ENCODE measurements at places on chromosomes 5 and 9.

- DNase-seq, result no peak
Measured at GRCh38 chr9:87034841-87035240, 87.5 kb upstream of the GAS1 start.

- DNase-seq, result no peak
Measured at GRCh38 chr9:34387239-34387638, 10.5 kb upstream of the MYORG start.

DNA sequence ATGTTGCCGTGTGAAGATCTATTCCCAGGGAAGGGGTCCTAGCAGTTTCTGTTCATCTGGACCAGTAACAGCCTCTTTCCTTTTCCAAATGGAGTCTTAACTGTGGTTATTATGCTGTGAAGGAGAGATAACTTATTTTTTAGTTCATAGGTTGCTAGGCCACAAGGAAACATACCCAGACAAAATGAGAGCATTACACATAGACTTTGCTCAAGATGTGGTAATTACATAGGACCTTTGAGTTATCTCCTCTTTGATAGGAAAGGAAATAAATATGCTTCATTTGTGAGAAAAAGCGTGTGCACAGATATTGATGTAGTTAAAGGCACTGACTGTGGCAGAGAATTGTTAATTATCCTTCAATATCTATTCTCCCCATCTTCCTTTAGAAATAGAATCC is 52.5 kb upstream of the SNX2 start:
- no peak for DNase-seq

GRCh38 chr5:28737222-28737621 is 1698.8 kb upstream of the CDH9 start:
- DNase-seq, result no peak

DNA sequence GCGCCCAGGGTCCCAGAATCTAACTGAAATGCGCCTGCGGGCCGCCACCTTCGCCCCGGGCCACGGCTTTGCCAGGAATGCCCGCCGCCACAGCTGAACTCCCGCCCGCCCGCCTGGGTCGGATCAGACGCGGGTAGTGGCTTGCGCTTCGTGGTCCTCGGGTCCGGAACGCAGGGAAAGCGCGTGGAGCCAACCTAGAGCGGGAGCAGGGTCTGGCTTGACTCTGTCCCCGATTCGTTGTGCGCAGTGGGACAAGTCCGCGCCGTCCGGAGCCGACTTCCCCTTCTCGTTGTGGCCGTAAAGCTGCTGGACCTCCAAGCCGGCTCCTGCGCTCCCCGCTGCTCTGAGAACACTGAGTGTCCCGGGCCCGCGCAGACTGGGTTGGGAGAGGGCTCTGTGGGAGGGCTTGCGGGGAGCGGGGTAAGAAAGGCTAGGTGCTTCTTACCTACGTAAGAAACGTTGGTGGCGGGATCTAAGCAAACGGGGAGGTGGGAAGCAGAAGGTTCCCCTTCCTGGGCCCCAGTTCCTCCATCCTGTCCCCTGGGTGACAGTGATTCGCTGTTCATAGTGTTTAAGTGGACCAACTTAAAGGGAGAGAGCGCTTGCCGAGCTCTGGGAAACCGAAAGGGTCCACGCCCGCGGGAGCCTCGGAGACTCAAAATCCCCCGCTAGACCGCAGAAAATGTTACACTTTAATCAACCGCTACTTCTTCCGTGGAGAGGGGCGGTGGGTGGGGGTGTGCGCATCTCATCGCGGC is 4.4 kb upstream of the FOXE1 start:
- DNase-seq, result no peak

- no peak for DNase-seq
Measured at GRCh38 chr5:140202078-140202477, 27.1 kb downstream of the CYSTM1 start.

- no peak for DNase-seq
Measured at GRCh38 chr5:26691486-26691885, 346.9 kb downstream of the CDH9 start.

- no peak for DNase-seq
Measured at GRCh38 chr9:109889456-109889855, 109.5 kb downstream of the PALM2AKAP2 start.

DNA sequence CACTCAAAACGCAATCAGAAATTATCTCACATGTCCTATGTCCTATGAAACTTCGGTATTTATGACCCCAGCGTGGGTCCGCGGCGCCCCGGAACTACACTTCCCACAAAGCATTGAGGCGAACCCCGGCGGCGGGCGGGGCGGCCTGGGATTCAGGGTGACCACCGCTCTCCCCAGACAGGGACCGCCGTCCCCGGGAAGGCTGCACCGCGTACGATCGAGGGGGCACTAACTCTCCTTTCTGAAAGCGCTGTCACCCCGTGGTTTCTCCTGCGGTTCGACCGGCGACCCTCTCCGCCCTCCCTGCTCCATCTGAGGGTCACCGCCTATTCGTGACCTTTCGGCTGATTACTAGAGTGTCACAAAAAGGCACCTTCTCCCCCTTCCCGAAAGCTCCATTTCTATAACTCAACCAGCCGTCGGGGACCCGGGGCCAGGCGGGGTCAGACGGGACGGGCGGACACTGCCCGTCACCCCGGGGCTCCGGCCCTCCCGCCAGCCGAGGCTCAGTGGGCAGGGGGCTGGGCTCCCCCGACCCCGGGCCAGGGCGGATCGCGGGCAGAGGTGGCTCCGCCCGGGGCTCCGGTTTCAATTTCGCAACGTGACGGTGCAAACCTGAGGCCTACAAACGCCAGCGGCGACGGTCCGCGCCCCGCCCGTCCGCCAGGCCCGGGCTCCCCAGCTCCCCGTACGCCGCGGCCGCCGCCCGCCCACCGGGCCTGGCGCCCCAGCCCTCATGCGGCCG is 1.3 kb downstream of the ECPAS start:
- DNase-seq, result peak; percentile 52

GRCh38 chr5:122981846-122982245 is 54.7 kb downstream of the PPIC start:
- no peak for DNase-seq

GRCh38 chr9:27595733-27596132 is 22.5 kb upstream of the C9orf72 start:
- no peak for DNase-seq

GRCh38 chr9:123282362-123283047 is 14.1 kb upstream of the STRBP start:
- no peak for DNase-seq

- no peak for DNase-seq
Measured at GRCh38 chr5:141753971-141754713, 72.1 kb upstream of the ARAP3 start.

DNA sequence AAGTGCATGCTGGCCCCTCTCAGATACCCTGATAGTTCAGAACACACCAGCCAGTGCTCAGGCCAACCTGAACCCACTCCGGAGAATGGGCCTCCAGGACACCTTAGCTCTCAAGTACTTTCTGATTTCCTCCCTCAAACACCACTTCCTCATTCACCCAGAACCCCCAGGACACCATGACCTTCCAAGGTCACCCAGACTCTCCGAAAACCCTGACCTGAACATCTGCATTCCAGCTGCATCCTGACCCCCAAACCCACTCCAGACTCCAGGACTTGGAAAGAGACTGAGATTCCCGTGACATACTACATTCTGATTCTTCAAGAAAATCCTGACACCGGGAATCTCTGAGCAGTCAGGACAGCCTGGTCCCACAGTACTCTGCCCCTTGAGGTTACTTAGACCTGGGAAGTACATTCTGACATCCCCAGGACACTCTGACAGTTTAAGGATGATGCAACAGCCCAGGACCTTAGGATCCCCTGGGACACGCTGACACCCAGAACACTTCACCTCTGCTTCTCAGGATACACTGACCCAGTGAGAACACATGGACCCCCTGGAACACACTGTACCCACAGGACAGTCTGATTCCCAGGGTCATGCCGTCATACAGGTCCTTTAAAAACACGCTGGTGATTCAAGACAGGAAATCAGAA is 747 bp upstream of the PROP1 start:
- DNase-seq, result no peak

- peak; percentile 54 for DNase-seq
Measured at GRCh38 chr5:78829811-78830527, 155.1 kb downstream of the ARSB start.

DNA sequence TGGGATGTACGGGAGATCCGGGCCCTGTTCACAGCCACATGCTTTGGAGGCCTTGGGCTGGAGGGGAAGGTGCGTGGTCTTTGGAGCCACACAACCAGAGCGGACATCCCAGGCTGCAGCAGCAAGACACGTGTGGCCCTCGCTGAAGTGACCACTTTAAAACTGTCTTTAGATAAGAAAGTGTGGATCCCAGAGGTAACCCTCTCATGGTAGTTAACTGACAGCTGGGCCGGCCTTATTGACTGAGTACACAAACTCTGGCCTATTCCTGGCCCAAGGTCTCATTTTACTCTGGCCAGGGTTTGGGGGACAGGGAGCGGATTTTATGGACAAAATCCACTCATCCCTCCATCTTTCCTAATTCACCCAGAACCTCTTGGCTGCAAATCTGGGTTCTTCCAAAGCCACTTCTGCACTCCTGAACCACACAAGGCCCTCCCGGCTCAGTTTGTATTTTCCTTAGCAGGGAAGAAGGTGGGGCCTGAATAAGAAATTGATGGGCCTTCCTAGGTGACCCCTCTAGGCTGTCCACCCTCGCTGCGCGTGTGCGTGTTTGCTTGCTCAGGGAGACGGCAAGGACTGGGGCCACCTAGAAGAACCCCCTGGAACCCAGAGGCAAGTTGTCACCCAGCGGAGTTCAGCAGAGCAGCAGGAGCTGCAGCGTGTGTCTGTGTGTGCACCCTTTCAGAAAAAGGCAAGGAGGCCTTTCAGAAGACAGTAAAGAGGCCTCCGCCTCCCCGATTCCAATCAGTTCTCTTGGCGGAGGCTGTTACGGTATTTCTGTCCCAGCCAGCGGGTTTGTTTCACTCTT is 73.3 kb upstream of the ORM1 start:
- no peak for DNase-seq

DNA sequence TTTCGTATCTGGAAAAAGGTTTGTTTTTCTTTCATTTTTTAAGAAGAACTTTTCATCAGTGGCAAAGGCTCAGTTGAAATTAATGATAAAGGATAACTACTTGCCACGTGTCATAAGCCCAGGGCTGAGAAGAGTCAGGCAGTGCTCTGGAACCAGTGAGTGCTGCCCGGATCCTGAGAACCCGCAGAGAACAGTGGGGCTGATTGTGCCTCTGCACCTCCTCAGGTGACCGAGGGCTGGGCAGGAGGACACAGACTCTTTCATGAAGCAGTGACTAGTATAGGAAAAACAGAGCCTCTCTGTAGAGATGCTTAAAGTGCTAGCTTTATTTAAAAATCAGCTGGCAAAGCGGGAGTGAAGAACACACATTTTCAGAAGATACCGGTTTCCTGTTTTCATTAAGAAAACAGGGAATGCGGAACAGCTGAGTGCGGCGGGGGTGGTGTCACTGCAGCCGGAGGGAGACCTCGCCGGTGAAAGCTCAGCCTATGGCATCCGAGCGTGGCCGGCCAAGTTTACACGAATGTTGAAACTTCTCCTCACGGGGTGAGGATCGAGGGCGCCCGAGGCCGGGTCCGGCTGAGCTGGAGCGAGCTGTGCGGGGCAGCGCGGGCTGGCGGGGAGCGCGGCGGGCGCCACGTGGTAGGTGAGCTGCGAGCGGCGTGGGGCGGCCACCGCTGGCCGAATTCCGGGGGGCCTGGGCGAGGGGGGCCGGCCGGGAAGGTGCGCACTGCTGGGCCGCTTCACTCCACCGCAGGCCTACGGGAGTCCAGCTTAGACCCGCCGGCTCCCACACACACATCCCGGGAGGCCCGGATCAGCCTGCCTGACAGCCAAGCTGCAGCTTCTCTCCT is 134.7 kb upstream of the DMRT1 start:
- no peak for DNase-seq

DNA sequence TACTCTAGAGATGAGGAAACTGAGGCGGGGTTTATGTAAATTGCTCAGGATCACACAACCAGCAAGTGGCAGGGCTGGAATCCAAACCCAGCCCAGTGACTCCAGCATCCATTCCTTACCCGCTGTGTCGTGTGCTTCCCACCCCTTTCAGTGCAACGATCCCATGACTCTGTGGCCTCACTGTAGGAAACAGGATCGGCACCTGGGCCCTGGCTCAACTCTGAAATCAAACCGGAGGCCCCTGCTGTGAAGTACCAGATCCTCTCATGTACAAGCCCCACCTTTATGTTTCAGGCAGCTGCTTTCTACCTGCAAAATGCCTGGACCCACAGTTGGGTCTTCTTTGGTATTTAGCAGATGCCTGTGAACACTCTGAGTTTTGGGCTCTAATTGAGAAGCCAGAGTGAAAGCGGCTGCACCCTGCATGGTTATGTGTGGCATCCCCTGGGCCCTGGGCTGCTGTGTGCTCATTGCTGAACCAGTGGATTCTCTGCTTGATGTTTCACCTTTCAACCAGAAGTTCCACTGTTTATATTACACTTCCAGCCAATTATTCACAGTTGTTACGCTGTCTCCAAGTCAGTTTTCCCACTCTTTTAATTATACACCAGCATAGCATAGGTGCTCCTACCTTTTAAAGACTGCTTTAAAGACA is 36.7 kb downstream of the ABLIM3 start:
- DNase-seq, result no peak

DNA sequence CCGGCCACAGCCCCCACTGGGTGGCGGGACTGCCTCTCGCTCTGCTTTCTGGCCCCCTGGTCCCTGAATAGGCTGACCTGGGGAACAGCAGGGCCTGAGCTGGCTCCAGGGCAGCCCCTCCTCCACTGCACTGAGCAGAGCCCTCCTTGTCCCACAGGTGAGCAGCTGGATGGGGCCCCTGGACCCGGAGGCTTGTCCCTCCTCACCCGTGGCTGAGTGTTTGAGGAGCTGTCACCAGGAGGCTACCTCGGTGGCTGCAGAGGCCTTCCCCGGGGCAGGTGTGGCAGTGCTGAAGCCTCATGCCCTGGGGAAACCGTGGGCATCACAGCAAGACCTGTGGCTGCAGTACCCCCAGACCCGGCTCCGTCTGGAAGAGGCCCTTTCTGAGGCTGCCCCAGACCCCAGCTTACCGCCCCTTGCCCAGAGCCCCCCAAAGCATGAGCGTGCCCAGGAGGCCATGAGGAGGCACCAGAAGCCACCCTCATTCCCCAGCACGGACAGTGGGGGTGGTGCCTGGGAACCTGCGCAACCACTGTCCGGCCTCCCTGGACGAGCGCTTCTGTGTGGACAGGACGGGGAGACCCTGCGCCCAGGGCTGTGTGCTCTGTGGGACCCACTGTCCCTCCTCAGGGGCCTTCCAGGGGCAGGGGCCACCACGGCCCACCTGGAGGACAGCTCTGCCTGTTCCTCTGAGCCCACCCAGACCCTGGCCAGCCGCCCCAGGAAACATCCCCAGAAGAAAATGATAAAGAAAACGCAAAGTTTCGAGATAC is 28.5 kb upstream of the LRRC14B start:
- no peak for DNase-seq

DNA sequence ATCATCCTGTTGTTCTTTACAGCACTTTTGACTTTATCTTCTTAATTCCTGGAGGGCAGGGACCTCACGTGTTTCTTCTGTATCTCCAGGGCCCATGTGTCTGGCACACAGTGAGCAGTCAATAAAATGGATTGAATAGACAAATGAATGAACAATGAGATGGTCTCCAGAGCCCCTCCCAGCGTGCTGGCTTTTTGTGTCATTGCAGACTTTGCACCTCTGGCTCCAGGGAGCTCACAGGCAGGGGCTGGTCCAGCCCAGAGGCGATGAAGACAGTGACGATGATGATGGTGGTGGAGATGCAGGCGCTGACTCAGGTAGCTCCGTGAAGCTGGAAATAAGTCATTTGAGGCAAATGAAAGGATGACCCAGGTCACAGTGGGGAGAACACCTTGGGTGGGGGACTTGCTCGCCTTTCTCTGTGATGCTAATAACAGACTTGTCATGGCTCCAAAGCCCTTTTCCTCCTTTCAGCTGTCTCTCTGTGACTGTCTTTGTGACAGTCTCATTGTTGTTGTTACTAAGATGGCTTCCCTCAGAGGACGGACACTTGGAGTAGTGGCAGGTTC is 30.4 kb upstream of the FABP6 start:
- no peak for DNase-seq

Data from NCI-H2029 treated with DMSO at 0.1 percent for 48 hours (cell line).